ENCODE measurements at places on chromosomes 4 and X.
A peak's percentile ranks its signal among the peaks of the same experiment; 100 is the strongest.

DNA sequence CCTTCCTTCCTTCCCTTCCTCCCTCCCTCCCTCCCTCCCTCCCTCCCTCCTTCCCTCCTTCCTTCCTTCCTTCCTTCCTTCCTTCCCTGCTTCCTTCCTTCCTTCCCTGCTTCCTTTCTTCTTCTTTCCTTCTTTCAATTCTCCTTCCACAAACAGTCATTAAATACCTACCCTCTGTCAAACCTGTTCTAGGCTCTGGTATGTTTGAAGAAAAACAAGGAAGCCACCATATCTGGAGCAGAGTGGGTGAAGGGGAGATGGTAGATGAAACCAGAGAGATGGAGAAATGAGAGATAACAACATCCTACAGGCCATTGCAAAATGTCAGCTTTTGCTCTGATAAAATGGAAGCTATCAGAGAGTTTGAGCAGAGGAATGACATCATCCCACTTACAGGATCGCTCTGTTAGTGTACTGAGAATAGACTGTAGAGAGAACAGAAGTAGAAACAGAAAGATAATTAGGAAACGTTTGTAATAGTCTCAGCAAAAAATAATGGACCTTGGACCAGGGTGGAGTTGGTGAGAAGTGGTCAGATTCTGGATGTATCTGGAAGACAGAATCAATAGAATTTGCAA lies 334.0 kb downstream of the STIM2 start:
- no peak for DNase-seq

- no peak for DNase-seq
These were observed 173.7 kb downstream of the PABPC4L start for GRCh38 chr4:134027931-134028330.

DNA sequence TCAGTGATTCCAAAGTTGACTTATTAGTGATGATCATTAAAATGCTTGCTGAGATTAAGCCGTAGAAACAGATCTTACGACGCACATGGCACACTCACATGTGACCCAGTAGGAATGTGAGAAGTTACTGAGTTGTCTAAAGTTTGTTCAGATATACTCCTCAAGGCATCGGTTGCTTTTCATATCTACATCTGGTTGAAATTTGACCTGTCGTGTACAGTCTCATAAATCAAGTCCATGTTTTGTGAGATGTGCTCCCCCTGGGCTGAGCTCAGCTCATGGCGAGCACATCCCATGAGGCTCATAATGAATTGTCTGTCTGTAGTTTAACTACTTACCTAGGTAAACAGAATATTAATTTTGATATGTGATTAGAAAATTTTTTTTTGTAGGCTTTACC lies 67.0 kb downstream of the TNIP2 start:
- no peak for DNase-seq

GRCh38 chr4:186725469-186726425 lies 2.1 kb upstream of the FAT1 start:
- peak; percentile 19 for DNase-seq

GRCh38 chr4:168771251-168771650 lies 238.8 kb downstream of the CBR4 start:
- DNase-seq = no peak

GRCh38 chr4:168646001-168646768 lies 149.3 kb downstream of the PALLD start:
- DNase-seq = peak; percentile 47
